CD4-positive, CD25-positive, alpha-beta regulatory T cell (primary cell): ENCODE measurements at places on chromosomes 4 and X. TPM values are rescaled to one million over a fixed set of nuclear protein-coding genes. Genes with fewer than 3 reads are reported as not detected.

ZNF711 gene
- 1.2 TPM for total RNA-seq

- peaks cover 12% of the 10 kb centered on the region for H3K4me1 ChIP-seq
- peak; percentile 46 for DNase-seq
- no peaks in the 10 kb centered on the region for H3K27me3 ChIP-seq
- peak overlapping the region; percentile 47 for H3K4me3 ChIP-seq
- H3K27ac ChIP-seq = peak overlapping the region; percentile 87
Observed at GRCh38 chrX:3815896-3816664, 102.6 kb upstream of the PRKX start.

DNA sequence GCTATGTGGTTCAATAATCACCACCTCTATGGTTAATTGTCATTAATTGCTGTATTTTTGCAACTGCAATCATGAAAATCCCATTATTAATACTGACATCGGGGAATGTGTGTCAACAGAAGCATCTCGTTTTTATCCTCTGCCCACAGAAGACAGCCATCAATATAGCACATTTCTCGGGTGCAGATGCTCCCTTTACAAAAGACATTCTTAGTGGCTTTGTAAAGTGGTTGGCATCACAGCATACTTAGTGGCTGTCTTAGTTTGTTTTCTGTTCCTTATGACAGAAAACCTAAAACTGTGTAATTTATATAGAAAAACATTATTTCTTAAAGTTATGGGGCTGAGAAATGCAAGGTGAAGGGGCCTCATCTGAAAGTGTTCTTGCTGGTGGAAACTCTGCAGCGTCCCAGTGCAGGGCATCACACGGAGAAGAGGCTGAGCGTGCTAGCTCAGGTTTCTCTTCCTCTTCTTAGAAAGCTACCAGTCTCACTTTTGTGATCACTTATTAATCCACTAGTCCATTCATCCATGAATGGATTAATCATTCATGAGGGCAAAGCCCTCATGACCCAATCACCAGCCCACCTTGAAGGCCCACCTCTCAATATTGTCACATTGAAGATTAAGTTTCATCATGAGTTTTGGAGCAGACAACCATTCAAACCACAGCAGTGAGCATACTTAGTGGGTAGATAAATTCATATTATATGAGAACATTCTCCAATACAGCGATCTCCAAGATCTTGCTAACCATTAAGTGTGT, 1067.7 kb upstream of the PABPC4L start:
- H3K27me3 ChIP-seq = no peaks in the 10 kb centered on the region
- no peaks in the 10 kb centered on the region for H3K4me1 ChIP-seq
- H3K27ac ChIP-seq = no peak overlapping the region
- no peak overlapping the region for H3K4me3 ChIP-seq
- no peak for DNase-seq

IL1RAPL2 gene
- not detected for total RNA-seq

- H3K36me3 ChIP-seq = no peaks in the 10 kb centered on the region
- DNase-seq = no peak
- no peaks in the 10 kb centered on the region for H3K27me3 ChIP-seq
- peaks cover 12% of the 10 kb centered on the region for H3K4me1 ChIP-seq
Observed at GRCh38 chrX:53072418-53073114, 9.6 kb upstream of the TSPYL2 start.

SFRP2 gene
- total RNA-seq = not detected
